ENCODE measurements at places on chromosomes 6 and 20.

- no peak for DNase-seq
These were observed 11.3 kb downstream of the SERPINB6 start for GRCh38 chr6:2959909-2960719.

GRCh38 chr20:62663145-62664018 lies 21.1 kb downstream of the SLCO4A1 start:
- no peak for DNase-seq

GRCh38 chr6:165663736-165664558 lies 906 bp upstream of the PDE10A start:
- no peak for DNase-seq

DNA sequence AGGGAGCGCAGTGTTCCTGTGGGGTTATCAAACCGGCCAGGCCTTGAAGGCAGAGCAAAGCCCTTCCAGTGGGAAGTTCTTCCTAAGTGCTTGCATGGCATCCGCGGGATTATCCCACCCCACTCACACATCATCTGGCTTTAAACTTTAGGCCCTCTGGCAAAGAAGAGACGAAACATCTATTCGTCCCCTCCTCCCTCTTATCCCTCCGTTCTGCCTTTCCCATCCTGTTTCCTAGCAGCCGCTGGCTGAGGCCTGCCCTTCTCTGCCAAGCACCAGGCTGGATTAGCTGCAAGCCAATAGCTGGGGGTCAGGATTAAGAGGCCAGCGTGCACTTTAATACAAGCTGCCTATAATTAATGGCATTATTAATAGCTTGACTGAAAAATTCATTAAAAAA lies 621.0 kb downstream of the PKHD1 start:
- DNase-seq, result no peak

- no peak for DNase-seq
These were observed 63.5 kb downstream of the RIN2 start for GRCh38 chr20:19821606-19822005.

DNA sequence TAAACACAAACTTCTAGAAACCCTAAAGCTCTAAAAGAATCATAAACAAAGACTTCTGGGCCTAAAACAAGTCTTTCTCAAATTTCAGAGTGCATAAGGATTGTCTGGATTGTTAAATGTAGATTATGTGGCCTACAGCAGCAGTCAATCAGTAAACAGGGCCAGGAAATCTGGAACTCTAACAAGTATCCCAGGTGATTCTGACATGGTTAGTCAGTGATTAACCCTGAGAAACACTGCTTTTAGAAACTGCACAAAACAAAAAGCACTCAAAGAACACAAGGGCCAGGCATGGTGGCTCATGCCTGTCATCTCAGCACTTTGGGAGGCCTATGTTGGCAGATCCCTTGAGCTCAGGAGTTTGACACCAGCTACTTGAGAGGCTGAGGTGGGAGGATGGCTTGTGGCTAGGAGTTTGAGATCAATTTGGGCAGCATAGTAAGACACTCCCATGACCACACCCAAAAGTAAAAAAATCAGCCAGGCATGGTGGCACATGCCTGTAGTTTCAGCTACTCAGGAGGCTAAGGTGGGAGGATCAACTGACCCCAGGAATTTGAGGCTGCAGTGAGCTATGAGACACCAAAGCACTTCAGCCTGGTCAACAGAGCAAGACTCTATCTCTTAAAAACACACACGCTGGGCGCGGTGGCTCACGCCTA lies 5.9 kb downstream of the MED20 start:
- no peak for DNase-seq

DNA sequence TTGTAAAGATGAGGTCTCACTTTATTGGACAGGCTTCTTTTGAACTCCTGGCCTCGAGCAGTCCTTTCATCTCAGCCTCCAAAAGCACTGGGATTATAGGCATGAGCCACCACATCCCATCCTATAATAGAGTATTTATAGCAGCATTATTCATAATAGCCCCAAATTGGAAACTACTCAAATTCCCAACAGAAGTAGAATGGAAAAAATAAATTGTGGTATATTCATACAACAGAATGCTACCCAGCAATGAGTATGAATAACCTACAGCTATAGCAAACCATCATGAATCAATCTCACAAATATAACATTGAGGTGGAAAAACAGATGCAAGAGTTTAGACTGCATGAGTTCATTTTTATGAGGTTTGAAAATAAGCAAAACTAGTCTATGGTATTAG lies 84.8 kb upstream of the BTBD3 start:
- no peak for DNase-seq

DNA sequence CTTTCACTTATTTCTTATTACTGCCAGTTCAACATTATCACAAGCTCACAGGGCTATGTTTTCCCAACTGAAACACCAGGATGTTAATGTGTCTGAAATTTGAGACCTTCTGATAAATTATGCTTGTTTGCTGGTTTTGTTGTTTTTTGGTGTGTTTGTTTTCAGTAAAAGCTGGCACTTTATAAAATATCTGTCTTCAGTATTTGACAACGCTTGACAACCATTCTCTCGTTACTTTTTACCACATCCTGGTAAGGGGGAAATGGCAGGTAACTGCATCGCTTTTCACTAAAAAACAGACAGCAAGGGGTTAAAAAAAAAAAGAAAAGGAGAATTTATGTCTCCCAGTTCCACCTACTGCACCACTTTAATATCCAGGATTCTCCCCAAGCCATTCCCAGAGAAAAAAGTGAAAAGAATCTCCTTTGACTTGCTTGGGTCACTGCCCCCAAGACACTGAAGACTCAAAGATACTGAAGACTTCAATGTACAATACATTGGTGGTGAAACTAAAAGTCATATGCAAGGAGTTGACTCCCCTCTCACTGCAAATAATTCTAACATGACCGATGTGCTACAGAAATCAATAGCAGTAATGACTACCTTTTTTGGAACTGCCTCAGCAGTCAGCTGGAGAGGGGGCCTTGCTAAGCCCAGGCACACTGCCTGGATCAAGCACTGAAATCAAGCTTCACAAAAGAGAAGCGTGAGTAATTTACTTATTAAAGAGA lies 88.9 kb downstream of the HIVEP2 start:
- no peak for DNase-seq

GRCh38 chr6:161554883-161555282 lies 281.0 kb upstream of the AGPAT4 start:
- DNase-seq, result no peak

DNA sequence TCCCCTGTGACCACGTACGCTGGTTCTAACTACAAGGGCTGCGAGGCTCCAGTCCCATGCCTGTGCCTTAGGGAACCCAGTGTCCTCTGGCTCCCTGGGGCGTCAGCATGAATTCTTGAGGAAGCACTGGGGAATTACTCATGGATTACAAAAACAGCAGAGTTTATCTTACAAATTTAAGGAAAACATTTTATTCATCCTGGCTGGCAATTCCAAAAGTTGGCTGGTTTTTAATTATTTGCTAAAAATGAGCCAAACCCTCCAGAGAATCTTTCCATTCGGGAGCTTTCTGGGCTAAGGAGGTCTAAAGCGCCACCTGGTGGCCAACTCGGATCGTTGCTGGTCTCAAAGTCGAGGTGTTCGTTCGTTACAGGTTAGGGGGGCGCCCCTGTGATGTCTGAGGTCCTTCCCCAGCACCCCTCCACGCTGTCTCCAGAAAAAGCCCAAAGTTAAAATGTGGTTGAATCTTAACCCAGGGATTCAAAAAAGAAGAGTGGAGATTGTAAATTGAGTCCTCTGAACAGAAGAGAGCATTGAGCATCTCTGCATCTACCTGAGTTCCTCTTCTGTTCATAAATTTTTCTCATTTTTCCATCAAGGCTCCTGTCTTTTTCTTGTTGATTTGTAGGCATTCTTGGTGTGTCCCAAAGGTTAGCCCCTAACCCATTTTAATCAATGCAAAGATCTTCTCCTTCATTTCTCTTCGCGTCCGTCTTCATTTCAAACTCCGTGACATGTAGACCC lies 99.4 kb downstream of the BFSP1 start:
- DNase-seq, result no peak

DNA sequence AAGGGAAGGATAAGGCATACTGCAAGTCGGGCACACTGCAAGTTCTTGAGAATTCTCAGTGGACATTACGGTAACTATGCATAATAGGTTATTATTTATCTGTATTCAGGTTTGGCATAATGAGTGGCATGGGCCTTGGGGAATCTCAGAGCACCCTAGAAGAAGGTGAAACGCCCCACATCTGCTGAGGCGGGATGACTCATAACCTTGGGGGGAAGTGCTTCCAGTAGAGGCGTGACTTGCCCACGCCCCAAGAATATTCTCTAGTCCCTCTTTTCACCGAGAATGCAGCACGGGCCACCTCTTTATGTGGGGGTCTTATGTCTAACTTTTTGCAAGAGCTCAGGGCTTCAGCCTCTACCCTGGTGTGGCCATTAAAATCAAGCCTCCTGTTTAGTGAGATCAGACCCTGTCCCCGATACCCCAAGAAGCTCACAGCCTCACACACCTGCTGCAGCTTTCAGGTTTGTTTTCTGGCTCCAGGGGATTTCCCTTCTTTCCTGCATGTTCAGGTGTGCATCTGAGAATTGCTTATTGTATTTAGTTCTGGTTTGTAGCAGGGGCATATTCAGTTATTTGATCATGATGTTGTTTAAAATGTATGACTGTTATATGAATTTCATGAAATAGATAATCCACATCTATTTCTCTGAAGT lies 19.1 kb downstream of the ZFP64 start:
- peak; percentile 35 for DNase-seq

GRCh38 chr20:36532388-36532787 lies 8.9 kb upstream of the MYL9 start:
- no peak for DNase-seq

- no peak for DNase-seq
These were observed 185.7 kb upstream of the EYA4 start for GRCh38 chr6:133055441-133055966.

GRCh38 chr20:18683839-18684238 lies 96.0 kb downstream of the DTD1 start:
- DNase-seq, result no peak

- no peak for DNase-seq
These were observed 77.3 kb downstream of the TRMT11 start for GRCh38 chr6:126063512-126064146.

DNA sequence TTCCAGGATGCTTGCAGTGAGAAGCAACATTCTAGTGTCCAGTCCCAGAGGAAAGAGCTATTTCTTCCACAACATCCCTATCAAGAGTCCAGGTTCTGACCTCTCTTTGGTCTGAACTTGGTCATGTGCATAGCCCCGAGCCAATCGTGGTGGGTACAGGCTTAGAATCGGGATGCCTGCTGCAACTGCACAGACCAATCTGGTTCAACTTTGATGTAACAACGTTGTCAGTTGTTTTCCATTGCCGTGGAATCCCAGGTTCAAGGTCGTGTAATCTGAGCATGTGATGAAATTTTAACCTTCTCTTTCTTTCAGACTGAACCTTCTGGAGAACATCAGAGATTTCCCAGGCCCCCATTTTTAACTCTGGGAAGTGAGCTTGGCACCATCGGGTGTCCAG lies 130.5 kb downstream of the ANKRD60 start:
- no peak for DNase-seq

- peak; percentile 50 for DNase-seq
These were observed 43.2 kb upstream of the OSTM1 start for GRCh38 chr6:108117427-108118358.

DNA sequence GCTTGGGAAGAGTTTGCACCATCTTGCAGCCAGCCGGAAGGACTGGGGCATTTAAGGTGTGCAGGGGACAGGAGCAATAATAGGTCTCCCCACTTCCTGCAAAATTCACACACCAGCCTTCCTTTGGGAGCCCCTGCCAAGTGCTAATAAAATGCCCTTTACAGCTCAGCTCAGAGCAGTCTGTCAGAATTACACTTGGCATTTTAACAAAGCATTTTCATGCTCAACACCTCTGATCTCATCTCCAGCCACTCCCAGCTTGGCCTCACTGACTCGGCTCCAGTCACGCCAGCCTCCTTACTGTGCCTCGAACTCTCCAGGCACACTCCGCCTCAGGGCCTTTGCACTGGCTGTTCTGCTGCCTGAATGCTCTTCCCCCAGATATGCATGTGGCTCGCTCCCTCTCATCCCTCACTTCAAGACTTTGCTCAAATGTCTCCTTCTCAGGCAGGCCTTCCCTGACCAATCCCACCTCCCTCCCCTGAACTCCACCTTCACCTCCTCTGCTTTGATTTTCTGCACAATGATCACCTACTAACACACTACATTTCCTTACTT lies 43.7 kb downstream of the GRM4 start:
- no peak for DNase-seq

- DNase-seq, result no peak
These were observed 189.8 kb downstream of the ZDHHC14 start for GRCh38 chr6:157570752-157571151.

GRCh38 chr20:35854713-35855348 lies 83.0 kb downstream of the PHF20 start:
- no peak for DNase-seq

DNA sequence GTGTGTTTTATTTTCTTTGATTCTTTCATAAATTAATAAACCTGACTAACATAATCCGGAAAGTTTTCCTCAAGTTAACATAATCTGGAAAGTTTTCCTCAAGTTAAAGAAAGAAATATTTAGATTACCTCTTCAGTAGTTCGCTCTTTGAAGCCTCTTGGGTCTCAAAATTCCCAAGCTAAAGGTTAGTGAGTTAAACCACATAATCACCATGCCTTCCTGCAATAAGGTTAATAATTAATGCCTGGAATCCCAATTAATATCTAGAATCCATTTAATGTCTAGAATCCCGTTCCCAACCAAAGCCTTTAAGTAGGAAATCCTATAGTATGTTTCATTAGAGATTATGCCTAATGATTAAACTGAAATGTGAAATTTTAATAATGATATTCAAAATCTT lies 12.9 kb downstream of the DCDC2 start:
- no peak for DNase-seq

- DNase-seq, result peak; percentile 73
These were observed 1.1 kb upstream of the SYTL3 start for GRCh38 chr6:158648682-158649131.

- no peak for DNase-seq
These were observed 1.6 kb upstream of the QKI start for GRCh38 chr6:163412801-163413344.

DNA sequence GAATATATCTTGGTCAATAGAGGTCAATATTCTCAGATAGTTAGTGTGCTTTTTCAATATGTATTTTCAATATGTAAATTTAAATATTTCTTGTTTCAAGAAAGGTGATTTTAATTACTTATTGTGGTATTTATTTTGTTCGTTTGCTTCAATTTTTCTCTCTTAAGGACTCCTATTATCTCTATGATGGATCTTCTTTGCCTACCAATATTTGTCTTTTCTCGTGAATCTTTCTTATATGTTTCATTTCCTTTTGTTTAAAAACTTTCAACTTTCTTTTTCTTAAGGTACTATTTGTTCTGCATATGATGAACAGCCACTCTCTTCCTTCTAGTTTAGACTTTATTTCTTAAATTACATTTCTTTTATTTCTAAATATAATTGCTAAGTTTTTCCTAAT lies 46.1 kb upstream of the PSMF1 start:
- no peak for DNase-seq
